ENCODE measurements at places on chromosomes 11 and 22. TPM values are rescaled to one million over a fixed set of nuclear protein-coding genes. Genes with fewer than 3 reads are reported as not detected.

The SUSD2 gene
- total RNA-seq, result 1.1 TPM

The C2CD3 gene
- total RNA-seq, result 5.1 TPM

The PHF21B gene
- total RNA-seq, result 0.58 TPM

The BIRC3 gene
- 2.3 TPM for total RNA-seq

The ANO3 gene
- not detected for total RNA-seq

The A4GALT gene
- 28.8 TPM for total RNA-seq

The MPZL2 gene
- 3.5 TPM for total RNA-seq

The TRIM51 gene
- total RNA-seq, result not detected

The OR6A2 gene
- not detected for total RNA-seq

The CCDC87 gene
- 0.36 TPM for total RNA-seq

The C11orf97 gene
- total RNA-seq, result not detected

The KCNQ1 gene
- total RNA-seq, result 1.1 TPM

The TRPM5 gene
- total RNA-seq, result not detected

The SCN3B gene
- total RNA-seq, result 69.0 TPM

The MMP10 gene
- not detected for total RNA-seq
